ENCODE measurements at places on chromosomes 7 and 10. TPM values are rescaled to one million over a fixed set of nuclear protein-coding genes. Genes with fewer than 3 reads are reported as not detected.

DNA sequence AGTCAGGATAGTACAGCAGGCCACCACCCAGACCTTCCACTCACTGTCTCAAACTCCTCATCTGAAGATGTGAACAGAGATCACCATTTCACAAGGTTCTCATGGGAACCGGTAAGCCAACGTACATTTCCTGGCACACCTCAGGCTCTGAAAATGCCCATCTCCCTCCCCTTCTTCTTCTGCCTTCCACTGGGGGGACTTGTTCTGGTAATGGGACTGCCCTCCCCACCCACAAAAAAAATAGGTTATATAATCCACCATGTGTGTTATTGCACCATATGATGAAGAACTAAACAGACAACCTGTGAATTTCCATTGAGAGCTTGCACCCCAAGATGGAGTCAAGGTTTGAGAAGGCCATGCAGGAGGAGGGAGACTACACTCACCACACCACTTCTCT is 42.1 kb upstream of the IKZF1 start:
- no peak for DNase-seq

DNA sequence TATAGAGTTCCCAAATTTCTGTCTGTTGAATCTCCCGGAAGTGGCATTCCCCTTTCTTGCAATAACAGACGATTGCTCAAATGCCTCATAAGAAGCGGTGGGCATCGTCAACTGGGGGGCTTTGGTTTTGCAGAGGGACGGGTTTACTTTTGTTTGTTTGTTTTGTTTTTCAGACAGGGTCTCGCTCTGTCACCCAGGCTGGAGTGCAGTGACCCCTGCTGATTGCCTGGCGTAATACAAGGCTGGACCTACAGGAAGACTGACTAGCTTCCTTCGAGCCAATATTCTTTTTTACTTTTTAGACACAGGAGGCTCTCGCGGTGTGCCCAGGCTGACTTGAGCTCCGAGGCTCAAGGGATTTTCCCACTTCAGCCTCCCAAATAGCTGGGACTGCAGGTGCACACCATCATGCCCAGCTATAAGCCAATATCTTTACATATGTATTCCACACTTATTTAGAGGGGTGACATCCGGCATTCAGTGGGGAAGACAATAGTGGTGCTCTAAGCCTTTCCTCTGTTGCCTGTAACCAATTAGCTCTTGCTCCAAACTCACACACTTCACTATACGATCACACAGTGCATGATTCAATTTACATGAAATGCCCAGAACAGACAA is 58.1 kb downstream of the FHIP2A start:
- DNase-seq: no peak

GRCh38 chr10:12513003-12513365 is 163.6 kb downstream of the CAMK1D start:
- DNase-seq: peak; percentile 29

Gene CHST3
- total RNA-seq: 34.9 TPM
